ENCODE measurements at places on chromosomes 1 and 21.

- no peak for DNase-seq
Observed at GRCh38 chr1:183247931-183248330, 61.9 kb downstream of the LAMC2 start.

GRCh38 chr1:227568593-227568992 is 5.2 kb downstream of the ZNF678 start:
- no peak for DNase-seq

DNA sequence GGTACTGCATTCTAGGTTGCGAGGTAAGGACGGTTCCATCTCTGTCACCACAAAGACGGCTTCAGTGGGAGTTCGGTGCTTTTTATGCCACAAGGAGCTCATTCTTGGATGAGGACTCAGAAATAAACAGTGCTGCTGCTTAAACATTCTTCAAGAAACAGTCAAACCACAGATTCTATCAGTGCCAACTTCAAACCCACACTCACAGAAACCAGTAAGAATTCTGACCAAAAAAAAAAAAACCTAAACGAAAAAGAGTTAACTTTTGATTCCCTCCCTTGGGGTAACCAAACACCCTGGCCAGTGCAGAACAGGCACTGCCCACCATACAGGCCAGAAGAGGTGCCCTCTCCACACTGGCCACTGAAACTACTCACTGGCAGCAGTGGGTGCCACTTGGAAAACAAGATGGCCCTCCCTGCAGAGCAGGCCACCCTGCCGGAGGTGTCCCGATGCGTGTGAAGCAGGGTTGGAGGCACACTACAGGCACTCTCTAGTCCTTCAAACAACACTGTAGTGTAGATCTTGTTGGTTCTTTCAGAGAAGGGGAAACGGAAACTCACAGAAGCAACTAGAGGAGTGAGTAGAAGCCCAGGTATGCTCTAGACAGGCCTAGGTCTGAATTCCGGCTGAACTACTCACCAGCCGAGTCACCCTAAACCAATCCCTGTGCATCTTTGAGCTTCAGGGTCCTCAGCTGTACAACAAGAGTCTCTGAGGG is 87.3 kb upstream of the TLR5 start:
- no peak for DNase-seq

- no peak for DNase-seq
Observed at GRCh38 chr1:197149340-197149739, 2.9 kb upstream of the ASPM start.

GRCh38 chr1:70486676-70487458 is 75.8 kb downstream of the CTH start:
- no peak for DNase-seq

- DNase-seq = no peak
Observed at GRCh38 chr1:176847052-176847451, 317.5 kb downstream of the ASTN1 start.

- DNase-seq = no peak
Observed at GRCh38 chr1:226255380-226255779, 31.9 kb downstream of the MIXL1 start.

DNA sequence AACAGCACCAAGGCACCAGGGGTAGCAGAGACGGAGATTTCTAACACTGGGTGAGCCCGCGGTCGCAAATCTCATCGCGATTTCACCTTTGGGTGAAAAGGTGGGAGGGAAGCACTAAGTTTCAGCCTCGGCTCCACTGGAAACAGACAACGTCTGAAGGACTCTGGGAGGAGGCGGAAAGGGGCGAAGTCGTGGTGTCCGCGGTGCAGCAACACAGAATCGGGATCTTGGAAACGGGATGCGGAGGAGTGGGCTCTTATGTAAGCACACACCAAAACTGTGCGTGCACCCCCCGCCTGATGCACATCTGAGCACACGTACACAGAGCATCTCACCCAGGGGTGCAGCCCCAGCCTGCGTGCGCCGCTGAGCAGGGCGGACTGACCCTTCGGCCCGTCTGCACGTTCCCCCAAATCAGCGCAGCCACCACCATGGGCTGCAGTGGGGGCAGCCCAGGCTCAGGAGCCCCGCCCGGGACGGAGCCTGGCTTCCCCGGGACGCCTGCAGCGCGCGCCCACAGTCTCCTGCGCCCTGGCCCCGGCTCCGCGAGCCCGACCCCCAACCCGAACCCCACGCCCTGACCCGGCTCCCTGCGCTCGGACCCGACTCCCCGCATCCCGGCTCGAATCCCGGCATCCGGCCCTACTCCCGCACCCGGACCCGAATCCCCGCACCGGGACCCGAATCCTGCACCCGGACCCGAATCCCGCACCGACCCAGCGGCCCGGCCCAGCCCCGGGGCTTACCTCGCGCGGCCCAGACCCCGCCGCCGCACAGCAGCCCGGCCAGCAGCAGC is 670 bp downstream of the CLSTN1 start:
- no peak for DNase-seq

- DNase-seq = no peak
Observed at GRCh38 chr1:61097317-61097716, 15.0 kb downstream of the NFIA start.

GRCh38 chr1:49051647-49052046 is 275.0 kb upstream of the BEND5 start:
- no peak for DNase-seq

GRCh38 chr1:13836136-13836535 is 136.1 kb downstream of the PRDM2 start:
- no peak for DNase-seq

Data from stimulated activated naive B cell treated with anti-CD40 and anti-IgM and Interleukin-4, amounts not matched to agents 10 μg/mL and 1 μg/mL and 100 μg/mL, for 72 hours (primary cell).